ENCODE measurements at places on chromosomes 6 and 20. TPM values are rescaled to one million over a fixed set of nuclear protein-coding genes. Genes with fewer than 3 reads are reported as not detected.

DNA sequence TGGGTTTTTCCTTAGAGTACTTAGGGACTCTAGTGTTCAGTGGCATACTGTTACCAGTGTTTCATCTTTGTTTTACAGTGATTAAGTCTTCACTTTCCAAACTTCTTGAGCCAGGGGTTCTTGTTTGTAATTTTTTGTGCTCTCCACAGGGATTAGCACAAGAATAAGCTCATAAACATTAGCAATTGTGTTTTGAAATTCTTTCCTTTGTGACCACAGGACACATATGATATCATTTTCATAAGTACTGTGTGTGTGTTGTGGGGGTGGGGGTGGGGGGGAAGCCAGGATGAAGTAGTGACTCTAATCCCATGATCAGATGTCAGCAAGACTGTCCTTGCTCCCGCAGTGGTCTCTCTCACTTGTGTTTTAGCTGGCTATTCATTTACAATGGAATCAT, 101.5 kb upstream of the SCP2D1 start:
- no peak overlapping the region for H3K4me3 ChIP-seq
- no peaks in the 10 kb centered on the region for H3K27me3 ChIP-seq
- DNase-seq = no peak
- H3K27ac ChIP-seq = no peak overlapping the region

GRCh38 chr6:17867880-17868279, 119.6 kb downstream of the KIF13A start:
- no peaks in the 10 kb centered on the region for H3K4me1 ChIP-seq
- no peak for DNase-seq
- H3K36me3 ChIP-seq = no peaks in the 10 kb centered on the region
- no peak overlapping the region for H3K4me3 ChIP-seq
- peaks cover 21% of the 10 kb centered on the region for H3K27me3 ChIP-seq
- H3K27ac ChIP-seq = no peak overlapping the region

GRCh38 chr6:135180542-135181332, at the start of gene MYB:
TSS of gene MYB (plus strand) at chr6:135181308. CDS start at chr6:135181514, 206 bp downstream.
- H3K36me3 ChIP-seq = peaks cover 35% of the 10 kb centered on the region
- H3K4me3 ChIP-seq = peak within 1 kb of the TSS; percentile 97
- H3K27ac ChIP-seq = peak within 1 kb of the TSS; percentile 95

The FILIP1 gene
- not detected for total RNA-seq

The FAM229B gene
- total RNA-seq = 3.1 TPM

DNA sequence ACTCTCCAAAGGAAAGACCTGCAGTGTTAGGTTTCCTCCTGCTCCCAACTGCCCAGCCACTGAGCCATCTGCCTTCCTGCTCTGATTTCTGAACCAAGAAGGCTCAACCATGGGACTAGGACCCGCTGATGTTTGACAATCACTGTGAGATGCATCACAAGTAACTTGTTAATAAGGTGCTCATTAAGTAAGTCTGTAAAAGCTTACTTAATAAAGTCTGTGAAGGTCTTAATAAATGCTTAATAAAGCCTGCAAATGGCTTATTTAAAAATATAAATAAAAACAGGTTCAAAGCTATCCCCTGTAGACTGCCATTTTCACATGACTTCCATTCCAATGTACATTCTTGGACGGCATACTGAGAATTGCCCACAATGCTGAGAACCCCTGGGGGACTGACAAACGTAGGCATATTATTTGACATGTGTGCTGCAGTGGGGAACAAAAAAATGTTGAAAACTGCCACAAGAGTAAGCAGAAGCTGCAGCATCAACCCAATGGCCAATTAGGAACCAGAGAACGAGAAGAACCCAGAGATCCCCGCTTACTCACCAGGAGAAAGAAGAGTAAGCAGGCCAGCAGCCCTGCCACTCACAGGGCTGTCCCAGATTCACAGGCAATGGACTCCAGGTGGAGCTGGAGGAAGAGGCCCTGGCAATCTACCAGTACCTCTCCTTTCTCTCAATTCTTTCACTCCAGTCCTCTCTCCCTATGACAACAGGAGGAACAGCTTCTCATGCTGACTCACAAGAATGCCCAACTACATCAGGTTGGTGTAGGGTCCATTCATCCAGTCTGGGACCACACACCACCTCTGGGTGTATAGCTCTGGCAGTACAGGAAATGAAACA, 19.5 kb downstream of the KIF13A start:
- DNase-seq = no peak
- H3K4me1 ChIP-seq = no peaks in the 10 kb centered on the region
- H3K36me3 ChIP-seq = no peaks in the 10 kb centered on the region
- no peak overlapping the region for H3K4me3 ChIP-seq
- H3K27ac ChIP-seq = no peak overlapping the region

GRCh38 chr6:6008089-6008647, 1.4 kb upstream of the NRN1 start:
- H3K36me3 ChIP-seq = peaks cover 16% of the 10 kb centered on the region
- DNase-seq = no peak
- H3K4me3 ChIP-seq = peak overlapping the region; percentile 81
- H3K27ac ChIP-seq = peak overlapping the region; percentile 19

The FOXS1 gene
- total RNA-seq = not detected
